ENCODE measurements at places on chromosomes 11 and 22.

DNA sequence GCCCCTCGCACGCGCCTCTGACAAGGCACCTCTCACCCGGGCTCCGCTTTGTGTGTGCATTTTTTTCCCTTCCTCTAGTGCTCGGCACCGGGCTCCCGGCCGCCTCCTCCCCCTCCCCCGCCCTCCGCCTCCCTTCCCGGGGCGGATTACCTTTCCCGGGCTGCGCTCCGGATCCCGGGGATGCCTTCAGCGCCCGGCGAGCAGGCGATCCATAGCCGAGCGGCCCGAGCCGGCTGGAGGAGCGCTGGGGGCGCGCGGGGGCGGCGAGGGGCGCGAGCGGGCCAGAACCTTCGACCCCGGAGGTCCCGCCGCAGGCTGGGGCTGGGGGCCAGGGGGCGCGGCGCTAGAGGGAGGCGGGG lies 282 bp downstream of the MPPED2 start:
- DNase-seq, result no peak

GRCh38 chr11:59710136-59710847 lies 3.4 kb downstream of the OR10V1 start:
- DNase-seq, result no peak

- DNase-seq, result no peak
Measured at GRCh38 chr11:47691979-47692378, 23.2 kb downstream of the AGBL2 start.

- no peak for DNase-seq
Measured at GRCh38 chr22:37259540-37260029, 15.5 kb upstream of the RAC2 start.

DNA sequence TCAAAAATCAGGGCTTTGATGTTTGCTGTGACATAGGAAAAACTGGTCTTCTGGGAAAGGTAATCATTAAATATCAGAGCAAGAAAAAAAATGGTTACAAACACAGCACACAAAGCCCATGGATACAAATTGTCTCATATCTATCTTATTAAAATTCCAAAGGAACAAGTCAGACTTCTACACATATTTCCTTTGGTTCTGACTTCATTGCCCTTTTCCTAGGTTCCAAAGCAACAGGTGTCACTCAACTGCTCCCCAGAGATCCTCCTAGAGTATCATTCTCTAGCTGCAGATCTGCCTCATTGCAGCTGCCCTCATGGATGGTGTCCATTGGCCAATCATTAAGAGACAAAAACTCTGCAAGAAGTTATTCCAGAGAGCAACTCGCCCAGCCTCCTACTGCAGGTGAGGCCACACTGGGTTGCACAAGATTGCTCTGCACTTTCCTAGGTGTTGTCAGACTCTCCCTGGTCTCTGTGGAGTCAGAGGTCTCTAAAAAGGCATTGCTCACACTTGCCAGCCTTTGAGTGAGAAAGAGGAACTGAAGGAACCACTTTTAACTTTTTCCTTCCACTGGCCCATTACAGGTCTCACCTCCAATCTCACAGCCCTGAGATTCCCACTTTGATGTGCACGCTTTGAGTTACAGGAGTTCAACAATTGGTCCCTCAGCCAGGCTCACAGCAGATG lies 5.7 kb downstream of the DRICH1 start:
- DNase-seq, result no peak

- DNase-seq, result no peak
Measured at GRCh38 chr22:30611197-30611596, 4.2 kb downstream of the TCN2 start.

GRCh38 chr11:67022961-67023956 lies at the start of gene SYT12:
Gene SYT12, plus strand, starts transcription at chr11:67023134. Its CDS starts 7,011 bp downstream, at chr11:67030145.
- no peak for DNase-seq

- DNase-seq, result no peak
Measured at GRCh38 chr22:48389916-48390315, 1437.8 kb downstream of the BRD1 start.
